HCT116 (cell line): ENCODE measurements at places on chromosomes 16 and 17. TPM values are rescaled to one million over a fixed set of nuclear protein-coding genes. Genes with fewer than 3 reads are reported as not detected.
A peak's percentile ranks its signal among the peaks of the same experiment; 100 is the strongest.

GRCh38 chr17:19249681-19250080 lies 12.5 kb downstream of the EPN2 start:
- H3K4me3 ChIP-seq, result no peak overlapping the region
- no peaks in the 10 kb centered on the region for H3K27me3 ChIP-seq
- no peaks in the 10 kb centered on the region for H3K36me3 ChIP-seq

GRCh38 chr17:82817947-82818346 lies 21.9 kb downstream of the ZNF750 start:
- no peaks in the 10 kb centered on the region for H3K27me3 ChIP-seq
- DNase-seq, result no peak
- no peaks in the 10 kb centered on the region for H3K4me1 ChIP-seq
- H3K36me3 ChIP-seq, result peaks cover 4% of the 10 kb centered on the region
- no peak overlapping the region for H3K27ac ChIP-seq

DNA sequence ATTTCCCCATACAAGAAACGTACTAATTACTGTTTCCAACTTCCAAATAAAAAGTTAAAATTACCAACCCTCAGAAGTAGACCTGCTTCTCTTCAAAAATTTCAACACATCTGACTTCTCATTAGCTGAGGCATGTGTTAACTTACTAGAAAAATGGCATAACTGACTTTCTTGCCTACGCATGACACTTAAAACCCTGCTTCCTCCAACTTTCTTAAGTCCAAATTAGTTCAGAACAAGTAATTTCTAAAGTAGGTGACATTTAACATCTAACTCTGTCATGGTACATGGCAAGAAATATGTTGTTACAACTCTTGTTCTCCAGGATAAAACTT lies 6.7 kb downstream of the USP7 start:
- H3K27ac ChIP-seq, result no peak overlapping the region
- H3K36me3 ChIP-seq, result no peaks in the 10 kb centered on the region
- H3K27me3 ChIP-seq, result no peaks in the 10 kb centered on the region
- no peak for DNase-seq
- H3K4me3 ChIP-seq, result no peak overlapping the region

DNA sequence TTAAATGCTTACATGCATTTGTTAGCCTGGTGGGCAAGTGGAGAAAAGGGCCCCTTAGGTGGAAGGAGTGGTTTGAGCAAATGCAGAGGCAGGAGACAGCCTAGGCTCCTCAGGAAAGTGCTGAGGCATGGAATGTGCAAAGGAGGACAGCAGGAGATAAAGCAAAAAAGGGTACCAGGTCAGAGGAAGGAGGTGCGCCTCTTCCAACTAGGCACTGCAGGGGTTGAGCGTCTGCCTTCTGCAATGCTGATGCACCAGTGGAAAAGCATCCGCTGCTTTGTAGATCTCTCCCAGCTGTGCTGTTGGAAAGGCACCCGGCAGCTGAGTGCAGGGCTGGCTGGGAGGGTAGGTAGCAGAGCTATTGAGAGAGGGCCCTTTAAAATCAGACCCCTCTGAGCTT lies 287.0 kb upstream of the XYLT1 start:
- DNase-seq, result no peak
- no peak overlapping the region for H3K27ac ChIP-seq
- peaks cover 12% of the 10 kb centered on the region; the same call in 1 of the 2 replicates for H3K27me3 ChIP-seq
- no peaks in the 10 kb centered on the region for H3K36me3 ChIP-seq

DNA sequence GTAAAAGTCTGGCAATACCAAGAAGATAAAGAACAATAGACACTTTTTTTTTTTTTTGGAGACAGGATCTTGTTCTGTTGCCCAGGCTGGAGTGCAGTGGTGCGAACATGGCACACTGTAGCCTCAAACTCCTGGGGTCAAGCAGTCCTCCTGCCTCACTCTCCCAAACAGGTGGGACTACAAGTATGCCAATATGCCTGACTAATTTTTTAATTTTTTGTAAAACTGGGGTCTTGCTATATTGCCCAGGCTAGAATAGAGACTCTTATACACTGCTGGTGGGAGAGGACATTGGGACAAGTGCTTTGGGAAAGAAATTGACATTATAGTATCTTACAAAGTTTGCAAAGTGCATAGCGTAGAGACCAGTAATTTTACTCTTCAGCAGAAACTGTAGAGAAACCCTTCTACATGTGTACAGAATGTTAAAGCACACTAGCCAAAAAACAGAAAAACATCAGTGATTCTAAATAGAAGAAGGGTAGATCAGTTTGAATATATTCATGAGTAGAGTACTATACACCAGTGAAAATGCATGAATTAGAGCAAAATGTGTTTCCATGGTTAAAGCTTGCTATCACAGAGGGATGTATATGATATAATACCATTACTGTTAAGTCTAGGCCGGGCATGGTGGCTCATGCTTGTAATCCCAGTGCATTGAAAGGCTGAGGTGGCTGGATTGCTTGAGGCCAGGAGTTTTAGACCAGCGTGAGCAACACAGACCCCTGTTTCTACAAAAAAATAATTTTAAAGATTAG lies 7.0 kb upstream of the EFNB3 start:
- no peaks in the 10 kb centered on the region for H3K27me3 ChIP-seq
- H3K4me3 ChIP-seq, result no peak overlapping the region
- DNase-seq, result no peak
- H3K4me1 ChIP-seq, result peaks cover under 1% of the 10 kb centered on the region; the same call in 1 of the 2 replicates
- H3K36me3 ChIP-seq, result peaks cover 11% of the 10 kb centered on the region
- no peak overlapping the region for H3K27ac ChIP-seq

GRCh38 chr17:63445954-63446752 lies at the start of gene CYB561:
Gene CYB561, minus strand, starts transcription at chr17:63446306. Its CDS starts 8,759 bp downstream, at chr17:63437547.
- peak within 1 kb of the TSS; percentile 92 for H3K27ac ChIP-seq
- H3K27me3 ChIP-seq, result no peaks in the 10 kb centered on the region
- peak within 1 kb of the TSS; percentile 86 for H3K4me3 ChIP-seq
- peaks cover 15% of the 10 kb centered on the region for H3K4me1 ChIP-seq

DNA sequence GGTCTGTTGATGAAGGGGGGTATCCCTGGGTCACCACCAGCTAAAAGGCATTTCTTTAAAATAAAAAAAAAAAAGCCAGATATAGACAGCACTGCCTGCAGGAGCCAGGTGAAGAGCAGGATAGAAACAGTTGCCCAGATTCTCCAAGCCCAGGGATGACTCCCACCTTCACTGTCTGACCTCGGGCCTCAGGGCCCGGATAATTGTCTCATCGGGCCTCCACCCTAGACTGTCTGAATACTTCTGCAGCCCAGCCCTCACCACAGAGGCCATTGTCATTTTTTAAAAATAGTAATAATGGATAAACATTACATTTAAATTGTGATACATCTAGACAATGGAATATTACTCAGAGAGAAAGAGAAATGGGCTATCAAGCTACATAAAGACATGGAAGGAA lies 92.8 kb upstream of the TNRC6C start:
- H3K4me1 ChIP-seq, result no peaks in the 10 kb centered on the region
- no peak overlapping the region for H3K4me3 ChIP-seq
- H3K27ac ChIP-seq, result no peak overlapping the region
- no peaks in the 10 kb centered on the region for H3K36me3 ChIP-seq
- DNase-seq, result no peak

DNA sequence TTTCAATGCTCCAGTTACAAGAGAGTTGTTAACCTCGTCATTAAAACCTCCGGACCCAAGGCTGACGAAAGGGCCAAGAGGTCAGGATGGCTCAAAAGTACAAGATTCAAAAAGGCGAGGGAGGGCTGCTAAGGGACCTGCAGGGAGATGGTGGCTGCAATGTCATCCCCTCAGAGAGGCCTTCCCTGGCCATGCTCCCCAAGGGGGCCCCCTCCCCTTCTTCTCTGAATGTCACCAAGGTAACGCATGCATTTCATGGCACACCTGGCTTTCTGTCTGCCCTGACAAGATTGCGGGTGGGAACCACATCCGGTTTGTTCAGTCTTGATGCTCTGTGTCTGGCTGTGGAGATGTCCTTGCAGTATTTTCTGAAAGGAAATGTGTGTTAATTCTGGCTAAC lies 89.9 kb downstream of the C16orf78 start:
- DNase-seq, result no peak
- 0 out of 2 replicates have a peak, but pooled peaks cover 5% of the 10 kb centered on the region for H3K27me3 ChIP-seq
- H3K36me3 ChIP-seq, result no peaks in the 10 kb centered on the region
- H3K27ac ChIP-seq, result no peak overlapping the region
- no peaks in the 10 kb centered on the region for H3K4me1 ChIP-seq

- H3K4me1 ChIP-seq, result no peaks in the 10 kb centered on the region
- H3K4me3 ChIP-seq, result no peak overlapping the region
- no peak overlapping the region for H3K27ac ChIP-seq
Observed at GRCh38 chr17:34756637-34757021, 177.2 kb downstream of the TMEM132E start.

GRCh38 chr16:31061126-31061812 lies 12.8 kb downstream of the ZNF668 start:
- H3K36me3 ChIP-seq, result peaks cover 2% of the 10 kb centered on the region; the same call in 1 of the 2 replicates
- no peak overlapping the region for H3K4me3 ChIP-seq
- no peaks in the 10 kb centered on the region for H3K4me1 ChIP-seq
- H3K27ac ChIP-seq, result no peak overlapping the region
- no peak for DNase-seq

DNA sequence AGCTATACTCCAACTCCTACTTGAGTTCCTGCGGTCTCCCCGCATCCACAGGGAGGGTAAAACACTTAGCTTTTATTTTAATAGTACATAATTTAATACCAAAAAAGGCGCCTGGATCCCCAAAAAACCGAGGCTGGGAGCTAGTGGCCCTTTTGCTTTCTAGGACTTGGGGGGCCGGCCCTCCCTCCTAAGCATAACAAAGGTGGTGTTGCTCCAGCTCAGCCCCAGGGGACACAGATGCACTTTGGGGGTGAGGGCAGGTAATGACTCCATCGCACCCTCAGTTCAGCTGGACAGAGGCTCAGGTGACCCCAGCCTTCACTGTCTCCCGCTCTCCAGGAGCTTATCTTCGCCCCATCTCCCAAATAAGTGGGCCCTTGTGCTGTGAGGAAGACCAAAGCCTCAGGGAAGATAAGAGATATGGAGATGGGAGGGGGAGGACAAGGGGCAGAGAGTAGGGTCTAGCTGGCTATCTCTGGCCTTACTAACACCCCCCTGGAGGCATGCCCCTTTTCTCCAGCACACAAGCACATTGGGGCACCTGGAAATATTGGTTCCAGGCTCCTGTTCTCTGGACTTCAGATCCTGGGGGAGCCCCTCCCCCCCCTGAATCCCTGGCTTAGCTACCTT lies 2.8 kb upstream of the NHERF1 start:
- H3K4me1 ChIP-seq, result peaks cover 24% of the 10 kb centered on the region
- H3K27ac ChIP-seq, result no peak overlapping the region
- no peaks in the 10 kb centered on the region for H3K27me3 ChIP-seq

DNA sequence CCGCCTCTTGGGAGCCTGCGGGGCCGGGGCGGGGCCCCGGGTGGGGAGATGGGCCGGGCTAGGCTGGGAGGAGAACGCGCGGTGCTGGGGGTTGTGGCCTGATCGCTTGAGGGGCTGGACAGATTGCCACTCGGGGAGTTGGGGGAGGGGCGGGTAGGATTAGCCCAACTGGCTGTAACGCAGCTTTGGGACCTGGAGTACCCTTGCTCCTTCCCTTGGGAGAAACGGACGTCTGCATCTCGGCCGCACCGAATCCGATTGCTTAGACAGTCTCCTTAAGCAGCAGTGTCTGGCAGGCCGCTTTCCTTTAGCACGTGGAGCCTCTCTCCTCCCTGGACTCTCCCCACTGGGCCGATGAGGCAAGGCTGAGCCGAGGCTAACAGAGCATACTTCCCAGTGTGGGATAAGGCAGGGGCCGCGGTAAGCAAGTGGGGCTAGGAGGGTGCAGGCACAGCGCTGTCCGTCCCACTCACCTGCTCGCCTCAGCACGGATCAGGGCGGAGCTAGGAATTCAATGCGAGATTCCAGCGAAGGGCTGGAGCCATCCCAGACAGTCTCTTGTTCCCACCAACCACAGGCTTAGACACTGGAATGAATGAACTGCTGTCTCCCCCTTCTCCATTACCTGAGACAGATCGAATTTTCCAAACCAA lies 540 bp upstream of the ACLY start:
- peak overlapping the region; percentile 93 for H3K27ac ChIP-seq
- 0 out of 2 replicates have a peak, but pooled peaks cover 2% of the 10 kb centered on the region for H3K36me3 ChIP-seq
- DNase-seq, result peak; percentile 48
- peak overlapping the region; percentile 99 for H3K4me3 ChIP-seq
- H3K4me1 ChIP-seq, result peaks cover 21% of the 10 kb centered on the region

GRCh38 chr16:55588799-55589198 lies 22.3 kb downstream of the CAPNS2 start:
- no peak overlapping the region for H3K4me3 ChIP-seq
- no peak for DNase-seq
- H3K4me1 ChIP-seq, result no peaks in the 10 kb centered on the region
- H3K27me3 ChIP-seq, result peaks cover 21% of the 10 kb centered on the region

GRCh38 chr16:1678500-1679098 lies 520 bp downstream of the JPT2 start:
- no peaks in the 10 kb centered on the region for H3K27me3 ChIP-seq
- H3K4me3 ChIP-seq, result peak overlapping the region; percentile 93
- H3K4me1 ChIP-seq, result peaks cover 8% of the 10 kb centered on the region

DNA sequence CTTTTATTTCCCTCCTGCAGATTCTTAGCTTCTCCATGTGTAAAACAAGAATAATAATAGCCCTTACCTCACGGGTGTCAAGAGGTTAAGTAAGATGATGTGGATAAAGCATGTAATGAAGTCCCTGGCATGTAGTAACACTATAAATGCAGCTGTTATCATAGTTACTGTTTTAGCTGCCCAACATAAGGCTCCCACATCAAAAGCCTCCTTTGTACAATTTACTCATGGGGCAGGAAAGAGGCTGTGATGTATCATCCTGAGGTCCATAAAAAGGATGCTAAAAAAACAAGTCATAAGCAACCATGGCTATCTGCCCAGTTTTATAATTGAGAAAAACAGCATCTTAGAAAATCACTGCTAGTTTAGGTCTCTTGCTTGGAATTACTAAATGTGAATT lies 339.7 kb downstream of the CA10 start:
- no peaks in the 10 kb centered on the region for H3K36me3 ChIP-seq
- no peak for DNase-seq
- no peak overlapping the region for H3K27ac ChIP-seq
- no peaks in the 10 kb centered on the region for H3K4me1 ChIP-seq
- no peak overlapping the region for H3K4me3 ChIP-seq
- H3K27me3 ChIP-seq, result 0 out of 2 replicates have a peak, but pooled peaks cover 8% of the 10 kb centered on the region

PYDC1 gene
- not detected for total RNA-seq

CCDC200 gene
- not detected for total RNA-seq

KNOP1 gene
- total RNA-seq, result 34.6 TPM

GPR179 gene
- 0.17 TPM for total RNA-seq

GCGR gene
- total RNA-seq, result not detected

KCNJ16 gene
- total RNA-seq, result not detected

ATAD5 gene
- total RNA-seq, result 9.5 TPM

SLC52A1 gene
- not detected for total RNA-seq
